Stomach (tissue), 19 donors: ENCODE measurements at places on chromosomes 6 and 20. TPM values are rescaled to one million over a fixed set of nuclear protein-coding genes. Genes with fewer than 3 reads are reported as not detected.
A peak's percentile ranks its signal among the peaks of the same experiment; 100 is the strongest.

DNA sequence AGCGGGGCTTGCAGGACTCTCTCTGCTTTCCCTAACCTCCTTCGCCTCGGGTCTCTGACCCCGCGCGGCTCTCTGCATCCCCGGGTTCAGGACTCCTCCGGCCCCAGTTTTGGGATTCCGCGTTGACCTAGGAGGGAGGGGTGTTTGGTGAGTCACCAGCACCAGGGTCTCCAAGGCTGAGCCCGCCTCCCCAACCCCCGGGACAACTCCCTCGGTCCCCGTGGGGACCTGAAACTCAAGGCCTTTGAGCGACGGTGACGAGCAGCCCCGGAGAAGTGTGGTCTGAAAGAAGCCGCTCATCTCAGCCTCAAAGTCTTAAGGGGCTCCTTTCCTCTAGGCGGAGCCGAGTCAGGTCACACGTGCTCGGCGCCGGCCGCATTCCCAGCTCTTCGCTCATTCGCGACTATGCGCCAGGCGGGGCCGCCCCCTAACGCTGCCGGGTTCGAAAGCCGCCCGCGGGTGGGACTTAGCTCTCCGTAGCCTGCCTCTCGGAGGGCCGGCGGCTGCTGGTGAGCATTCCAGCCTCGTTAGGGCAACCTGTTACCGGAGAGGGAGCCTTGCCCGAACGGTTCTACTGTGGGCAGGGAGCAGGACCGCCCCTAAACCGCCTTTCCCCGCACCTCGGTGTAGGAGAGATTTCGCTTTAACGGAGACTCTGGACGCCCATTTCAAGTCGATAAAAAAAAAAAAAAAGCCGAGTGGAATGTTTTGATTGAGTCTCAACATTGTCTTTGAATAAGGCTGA lies 3.0 kb upstream of the PRDM13 start:
- peaks cover 100% of the 10 kb centered on the region for H3K27me3 ChIP-seq
- peak overlapping the region; percentile 29 for H3K4me3 ChIP-seq
- H3K27ac ChIP-seq = no peak overlapping the region
- no peaks in the 10 kb centered on the region for H3K36me3 ChIP-seq

GRCh38 chr6:151098166-151098565 lies 141.6 kb upstream of the AKAP12 start:
- H3K4me1 ChIP-seq = peaks cover 5% of the 10 kb centered on the region
- no peaks in the 10 kb centered on the region for H3K27me3 ChIP-seq
- no peak for DNase-seq
- no peak overlapping the region for H3K27ac ChIP-seq

GRCh38 chr20:60021104-60021503 lies 62.9 kb downstream of the CDH26 start:
- no peaks in the 10 kb centered on the region for H3K4me1 ChIP-seq
- DNase-seq = no peak
- H3K36me3 ChIP-seq = no peaks in the 10 kb centered on the region
- no peaks in the 10 kb centered on the region for H3K27me3 ChIP-seq
- no peak overlapping the region for H3K4me3 ChIP-seq
- H3K27ac ChIP-seq = no peak overlapping the region

DNA sequence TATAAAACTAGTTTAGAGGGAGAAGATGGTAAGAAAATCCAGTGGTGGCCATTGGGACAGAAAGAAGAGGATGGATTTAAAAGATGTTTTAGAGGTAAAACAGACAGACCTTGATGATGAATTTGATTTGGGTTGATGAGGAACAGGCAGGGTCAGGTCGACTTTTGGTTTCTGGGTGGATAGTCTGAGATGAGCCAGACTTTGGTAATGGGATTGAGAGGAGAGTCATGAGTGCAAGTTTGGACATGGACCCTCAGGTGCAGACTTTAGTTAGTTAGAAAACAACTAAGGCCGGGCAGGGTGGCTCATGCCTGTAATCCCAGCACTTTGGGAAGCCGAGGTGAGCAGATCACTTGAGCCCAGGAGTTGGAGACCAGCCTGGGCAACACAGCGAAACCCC lies 257.9 kb downstream of the MAFB start:
- no peak for DNase-seq
- no peaks in the 10 kb centered on the region for H3K4me1 ChIP-seq
- H3K27me3 ChIP-seq = no peaks in the 10 kb centered on the region
- no peaks in the 10 kb centered on the region for H3K36me3 ChIP-seq

DNA sequence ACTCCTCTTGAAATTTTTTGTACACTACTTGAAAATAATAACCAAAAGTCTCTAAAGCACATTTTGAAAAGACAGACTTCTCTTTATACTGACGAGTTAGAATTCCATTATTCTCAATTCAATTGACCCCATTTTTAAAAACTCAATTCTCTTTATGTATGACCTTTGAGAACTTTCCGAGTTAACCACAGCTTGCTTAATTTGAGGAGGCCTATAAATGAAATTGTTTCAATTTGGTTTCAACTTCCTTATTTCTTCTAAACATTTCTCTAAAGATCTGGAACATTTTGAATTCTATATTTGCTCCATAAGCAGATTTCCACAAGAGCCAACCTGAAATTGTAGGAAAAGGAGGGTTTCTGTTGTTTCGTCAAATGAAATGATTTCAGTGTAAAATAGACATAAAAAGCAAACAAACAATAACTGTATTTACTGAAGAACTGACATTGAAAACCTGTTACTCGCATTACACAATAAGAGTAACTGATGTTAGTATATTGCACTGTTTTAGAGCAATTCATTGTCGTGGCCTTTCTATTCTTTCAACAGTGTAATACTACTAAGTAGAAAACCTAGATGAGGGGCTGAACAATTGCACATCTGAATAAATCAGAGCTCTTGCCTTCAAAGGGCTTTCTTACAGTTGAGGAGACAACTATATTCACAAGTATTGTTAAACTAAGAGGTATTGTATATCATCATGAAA lies 223.6 kb downstream of the HIVEP2 start:
- H3K4me3 ChIP-seq = no peak overlapping the region
- no peak overlapping the region for H3K27ac ChIP-seq
- no peaks in the 10 kb centered on the region for H3K36me3 ChIP-seq
- no peaks in the 10 kb centered on the region for H3K4me1 ChIP-seq

DNA sequence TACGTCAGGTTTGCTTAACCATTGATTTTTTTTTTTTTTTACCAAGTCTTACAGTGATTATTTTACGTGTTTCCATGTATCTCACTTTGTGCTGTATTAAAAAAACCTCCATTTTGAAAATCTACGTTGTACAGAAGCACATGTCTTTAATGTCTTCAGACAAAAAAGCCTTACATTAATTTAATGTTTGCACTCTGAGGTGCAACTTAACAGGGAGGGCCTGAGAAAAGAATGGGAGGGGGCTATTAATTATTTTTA lies 8.4 kb downstream of the LOC128125822 start:
- no peak for DNase-seq
- no peaks in the 10 kb centered on the region for H3K27me3 ChIP-seq
- peaks cover 22% of the 10 kb centered on the region for H3K4me1 ChIP-seq

DNA sequence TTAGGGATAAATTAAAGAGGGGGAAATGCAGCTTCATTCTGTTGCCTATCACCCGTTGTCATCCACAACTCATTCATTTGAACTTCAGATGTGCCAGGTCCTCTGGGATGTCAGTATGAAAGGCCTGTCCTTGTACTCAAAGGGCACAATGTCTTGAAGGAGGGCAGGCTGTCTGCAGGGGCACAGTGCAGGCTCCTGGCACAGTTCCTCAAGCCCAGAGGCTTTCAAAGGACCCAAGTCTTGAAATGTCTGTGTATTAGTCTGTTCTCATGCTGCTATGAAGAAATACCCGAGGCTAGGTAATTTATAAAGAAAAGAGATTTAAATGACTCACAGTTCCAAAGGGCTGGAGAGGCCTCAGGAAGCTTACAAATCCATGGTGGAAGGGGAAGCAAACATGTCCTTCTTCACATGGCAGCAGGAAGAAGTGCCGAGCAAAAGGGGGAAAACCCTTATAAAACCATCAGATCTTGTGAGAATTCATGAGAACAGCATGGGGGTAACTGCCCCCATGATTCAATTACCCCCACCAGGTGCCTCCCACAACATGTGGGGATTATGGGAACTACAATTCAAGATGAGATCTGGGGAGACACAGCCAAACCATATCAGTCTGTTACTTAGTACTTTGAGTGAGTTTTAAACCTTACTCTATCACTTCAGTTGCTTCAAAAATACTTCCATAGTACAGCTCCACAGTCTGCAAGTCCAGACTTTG lies 9.4 kb downstream of the SNX9 start:
- H3K36me3 ChIP-seq = no peaks in the 10 kb centered on the region
- H3K27ac ChIP-seq = no peak overlapping the region
- H3K4me1 ChIP-seq = peaks cover 25% of the 10 kb centered on the region
- no peak for DNase-seq
- no peaks in the 10 kb centered on the region for H3K27me3 ChIP-seq

DNA sequence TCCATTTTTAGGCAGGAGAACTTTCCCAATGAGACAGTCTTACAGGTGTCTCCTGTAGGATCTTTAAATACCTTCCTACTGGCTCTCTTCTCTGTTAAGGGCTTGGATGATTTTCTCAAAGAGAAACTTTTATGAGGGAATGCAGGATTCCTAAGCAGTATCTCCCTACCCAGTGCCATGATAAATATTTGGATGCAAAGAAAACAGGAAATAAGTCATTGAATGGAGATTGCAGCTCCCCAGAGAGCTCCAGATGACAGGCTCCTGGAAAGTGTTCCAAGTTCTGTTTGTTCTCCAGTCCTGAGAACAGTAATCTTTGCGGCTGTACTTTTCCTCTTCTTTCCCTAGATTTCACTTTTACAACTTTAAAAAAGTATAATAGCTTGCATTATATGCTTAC lies 2.4 kb upstream of the SCGN start:
- no peaks in the 10 kb centered on the region for H3K36me3 ChIP-seq
- H3K27me3 ChIP-seq = peaks cover 10% of the 10 kb centered on the region
- no peaks in the 10 kb centered on the region for H3K4me1 ChIP-seq
- DNase-seq = no peak

- no peak for DNase-seq
- no peak overlapping the region for H3K4me3 ChIP-seq
- H3K36me3 ChIP-seq = peaks cover 7% of the 10 kb centered on the region
- H3K27ac ChIP-seq = no peak overlapping the region
These were observed 23.3 kb downstream of the GLO1 start for GRCh38 chr6:38679668-38680067.

GRCh38 chr6:142332393-142333098 lies 30.7 kb downstream of the ADGRG6 start:
- no peaks in the 10 kb centered on the region for H3K4me1 ChIP-seq
- no peak overlapping the region for H3K4me3 ChIP-seq
- DNase-seq = no peak

DNA sequence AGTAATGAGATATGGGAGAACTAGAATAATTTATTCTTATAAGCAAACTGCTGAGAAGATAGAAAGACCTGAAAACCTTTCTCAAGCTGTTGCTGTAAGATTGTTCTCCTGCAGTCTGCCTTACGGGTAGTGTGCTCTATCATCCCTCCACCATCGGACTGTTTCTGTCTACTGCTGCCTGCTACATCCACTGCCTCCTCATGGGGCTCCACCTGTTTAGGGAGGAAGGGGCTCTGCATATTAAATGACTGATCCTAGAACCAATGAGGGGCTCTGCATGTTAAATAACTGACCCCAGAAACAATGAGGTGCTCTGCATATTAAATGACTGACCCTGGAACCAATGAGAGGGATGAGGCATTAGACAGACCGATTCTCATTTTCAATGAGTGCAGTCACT lies 654.6 kb downstream of the KIF16B start:
- no peak overlapping the region for H3K4me3 ChIP-seq
- H3K27ac ChIP-seq = no peak overlapping the region
- no peaks in the 10 kb centered on the region for H3K4me1 ChIP-seq
- no peak for DNase-seq
- H3K27me3 ChIP-seq = no peaks in the 10 kb centered on the region

FAM209B gene
- polyA plus RNA-seq = not detected

FBXO9 gene
- polyA plus RNA-seq = 42.2 TPM

RHAG gene
- not detected for polyA plus RNA-seq

SNRPB2 gene
- 44.4 TPM for polyA plus RNA-seq

KIF25 gene
- 0.33 TPM for polyA plus RNA-seq

NR2E1 gene
- polyA plus RNA-seq = not detected

HINT3 gene
- 9.3 TPM for polyA plus RNA-seq

EDN1 gene
- polyA plus RNA-seq = 6.5 TPM

TRIM10 gene
- polyA plus RNA-seq = not detected

PRPH2 gene
- polyA plus RNA-seq = 0.75 TPM

TP53TG5 gene
- polyA plus RNA-seq = 0.12 TPM

HSPA12B gene
- polyA plus RNA-seq = 3.0 TPM
